ENCODE measurements at places on chromosomes 11 and 22. TPM values are rescaled to one million over a fixed set of nuclear protein-coding genes. Genes with fewer than 3 reads are reported as not detected.

Gene MFNG
- total RNA-seq, result not detected

Gene CCDC73
- not detected for total RNA-seq

Gene ADM2
- 8.8 TPM for total RNA-seq

Gene PANX3
- total RNA-seq, result not detected

Gene P2RY2
- total RNA-seq, result 0.08 TPM

Gene TRIM49
- not detected for total RNA-seq

Gene SH3BP1
- total RNA-seq, result 25.3 TPM

Gene NTM
- 61.4 TPM for total RNA-seq

Gene MS4A10
- total RNA-seq, result not detected

Gene SLC25A18
- 0.16 TPM for total RNA-seq

Gene BIRC2
- total RNA-seq, result 44.7 TPM

Gene SCGB1C1
- not detected for total RNA-seq

Gene NXPE1
- not detected for total RNA-seq

Gene PGA4
- total RNA-seq, result not detected

Gene MPZL3
- total RNA-seq, result 1.9 TPM

Gene MRGPRE
- total RNA-seq, result not detected

Gene ZNF280A
- total RNA-seq, result not detected

Gene IGLL5
- not detected for total RNA-seq

Gene SDHAF2
- 36.4 TPM for total RNA-seq
